ENCODE measurements at places on chromosomes 13 and 19. TPM values are rescaled to one million over a fixed set of nuclear protein-coding genes. Genes with fewer than 3 reads are reported as not detected.
A peak's percentile ranks its signal among the peaks of the same experiment; 100 is the strongest.

GRCh38 chr19:45528744-45529419 is 21.6 kb downstream of the VASP start:
- peak overlapping the region; percentile 50 for H3K4me3 ChIP-seq
- DNase-seq, result peak; percentile 51
- H3K4me1 ChIP-seq, result peaks cover 17% of the 10 kb centered on the region
- no peaks in the 10 kb centered on the region for H3K27me3 ChIP-seq
- H3K27ac ChIP-seq, result peak overlapping the region; percentile 70

DNA sequence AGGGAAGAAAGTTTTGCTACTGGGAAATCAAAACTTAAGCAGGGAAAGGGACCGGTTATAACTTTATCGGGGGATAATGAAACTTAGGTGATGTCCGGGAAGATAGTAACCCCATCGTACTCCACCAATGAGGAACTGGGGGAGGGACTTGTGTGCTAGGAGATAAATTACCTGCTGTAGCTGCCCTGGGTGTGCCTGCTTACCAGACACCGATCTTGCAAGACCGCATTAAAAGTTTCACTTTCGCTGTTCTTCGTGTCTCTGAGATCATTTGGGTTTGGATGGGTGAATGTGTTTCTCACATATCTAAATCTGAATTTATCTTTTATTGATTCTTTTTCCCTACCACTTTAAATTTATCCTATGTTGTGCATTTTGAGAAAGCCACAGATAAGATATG is 381.4 kb downstream of the SLITRK6 start:
- DNase-seq, result no peak
- H3K36me3 ChIP-seq, result no peaks in the 10 kb centered on the region
- H3K4me1 ChIP-seq, result no peaks in the 10 kb centered on the region
- no peak overlapping the region for H3K27ac ChIP-seq
- no peak overlapping the region for H3K4me3 ChIP-seq

DNA sequence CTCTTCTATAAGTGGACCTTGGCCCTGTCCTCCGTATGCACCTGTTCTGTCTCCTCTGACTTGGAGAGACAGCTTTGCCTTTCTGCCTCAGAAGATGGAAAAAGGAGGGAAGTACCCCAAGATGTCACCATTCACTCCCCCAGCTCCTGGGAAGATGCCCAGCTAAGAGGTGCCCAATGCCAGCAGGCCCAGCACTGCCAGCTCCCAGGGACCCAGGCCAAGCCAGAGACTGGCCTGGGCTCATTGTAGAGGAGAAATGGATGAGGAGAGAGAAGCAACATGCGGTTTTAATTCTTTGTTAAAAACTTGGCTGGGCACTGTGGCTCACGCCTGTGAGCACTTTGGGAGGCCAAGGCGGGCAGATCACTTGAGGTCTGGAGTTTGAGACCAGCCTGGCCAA is 111.5 kb upstream of the ZNF507 start:
- H3K4me1 ChIP-seq, result no peaks in the 10 kb centered on the region
- no peaks in the 10 kb centered on the region for H3K36me3 ChIP-seq
- no peak overlapping the region for H3K27ac ChIP-seq
- no peak overlapping the region for H3K4me3 ChIP-seq
- no peak for DNase-seq

GRCh38 chr19:35317464-35318043 is 11.4 kb upstream of the CD22 start:
- H3K27me3 ChIP-seq, result no peaks in the 10 kb centered on the region
- H3K4me3 ChIP-seq, result no peak overlapping the region
- H3K36me3 ChIP-seq, result peaks cover 14% of the 10 kb centered on the region
- H3K4me1 ChIP-seq, result peaks cover 38% of the 10 kb centered on the region
- peak overlapping the region; percentile 97 for H3K27ac ChIP-seq

GRCh38 chr19:41302624-41303351 is 7.2 kb upstream of the CCDC97 start:
- no peak for DNase-seq
- H3K4me1 ChIP-seq, result no peaks in the 10 kb centered on the region
- no peaks in the 10 kb centered on the region for H3K27me3 ChIP-seq
- H3K36me3 ChIP-seq, result peaks cover 97% of the 10 kb centered on the region
- no peak overlapping the region for H3K27ac ChIP-seq
- H3K4me3 ChIP-seq, result no peak overlapping the region

GRCh38 chr13:110479648-110480047 is 81.9 kb downstream of the RAB20 start:
- no peaks in the 10 kb centered on the region for H3K36me3 ChIP-seq
- H3K4me1 ChIP-seq, result no peaks in the 10 kb centered on the region
- H3K27ac ChIP-seq, result no peak overlapping the region
- DNase-seq, result no peak

GRCh38 chr13:106329941-106330340 is 205.5 kb downstream of the EFNB2 start:
- H3K27ac ChIP-seq, result no peak overlapping the region
- no peak overlapping the region for H3K4me3 ChIP-seq
- no peak for DNase-seq
- H3K27me3 ChIP-seq, result no peaks in the 10 kb centered on the region

- peak overlapping the region; percentile 81 for H3K27ac ChIP-seq
- DNase-seq, result peak; percentile 86
- H3K4me1 ChIP-seq, result peaks cover 26% of the 10 kb centered on the region
Measured at GRCh38 chr19:33064458-33064791, 263 bp downstream of the RHPN2 start.

GRCh38 chr13:76764429-76764828 is 121.8 kb downstream of the KCTD12 start:
- H3K27ac ChIP-seq, result no peak overlapping the region
- no peaks in the 10 kb centered on the region for H3K36me3 ChIP-seq
- no peaks in the 10 kb centered on the region for H3K4me1 ChIP-seq

DNA sequence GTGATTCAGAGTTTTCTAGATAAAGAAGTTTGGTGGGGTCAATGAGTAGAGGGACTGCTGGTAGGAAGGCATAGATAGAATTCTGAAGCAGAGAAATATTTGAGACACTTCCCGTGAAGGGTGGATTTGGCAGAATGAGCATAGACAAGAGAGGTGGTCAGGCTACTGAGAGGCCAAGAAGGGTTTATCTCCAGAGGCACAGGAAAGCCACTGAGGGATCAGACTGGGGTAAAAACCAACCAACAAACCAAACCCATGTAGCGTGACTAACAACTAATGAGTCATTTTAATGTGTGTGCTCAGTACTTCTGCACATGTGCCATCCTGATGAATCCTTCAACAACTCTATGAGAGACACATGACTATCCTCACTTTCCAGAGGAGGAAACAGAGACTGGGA is 60.0 kb upstream of the SERP2 start:
- peaks cover 37% of the 10 kb centered on the region for H3K4me1 ChIP-seq
- H3K4me3 ChIP-seq, result peak overlapping the region; percentile 23
- peak; percentile 6 for DNase-seq
- H3K36me3 ChIP-seq, result no peaks in the 10 kb centered on the region

DNA sequence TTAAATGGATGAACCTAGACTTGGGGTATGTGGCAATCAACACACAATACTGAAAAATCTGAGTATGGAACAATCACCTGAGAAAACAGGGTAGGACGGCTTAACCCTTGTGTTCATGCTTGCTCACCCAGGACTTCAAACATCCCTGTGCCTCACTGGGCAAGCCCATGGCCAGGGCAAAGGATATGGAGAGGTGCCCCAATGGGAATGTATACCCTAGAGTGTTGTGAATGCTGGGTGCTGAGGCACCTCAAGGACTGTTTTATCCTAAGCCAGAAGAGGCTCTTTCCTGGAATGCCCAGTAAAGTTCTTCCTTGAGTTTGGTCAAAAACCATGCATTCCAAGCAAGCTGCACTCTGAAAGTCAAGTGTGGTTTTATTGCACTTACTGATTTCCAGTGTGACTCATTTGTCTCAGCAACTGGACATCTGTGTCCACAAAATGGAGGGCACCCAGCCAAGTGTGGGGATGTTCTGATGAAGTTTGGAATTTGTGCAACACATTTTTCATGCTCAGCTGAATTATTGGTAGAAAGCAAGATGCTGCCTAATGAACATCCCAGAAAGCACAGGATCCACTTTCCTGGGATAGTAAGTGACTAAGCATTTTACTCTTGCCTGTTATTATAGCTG is 531.3 kb downstream of the RFC3 start:
- no peak overlapping the region for H3K27ac ChIP-seq
- no peaks in the 10 kb centered on the region for H3K27me3 ChIP-seq
- no peak overlapping the region for H3K4me3 ChIP-seq

DNA sequence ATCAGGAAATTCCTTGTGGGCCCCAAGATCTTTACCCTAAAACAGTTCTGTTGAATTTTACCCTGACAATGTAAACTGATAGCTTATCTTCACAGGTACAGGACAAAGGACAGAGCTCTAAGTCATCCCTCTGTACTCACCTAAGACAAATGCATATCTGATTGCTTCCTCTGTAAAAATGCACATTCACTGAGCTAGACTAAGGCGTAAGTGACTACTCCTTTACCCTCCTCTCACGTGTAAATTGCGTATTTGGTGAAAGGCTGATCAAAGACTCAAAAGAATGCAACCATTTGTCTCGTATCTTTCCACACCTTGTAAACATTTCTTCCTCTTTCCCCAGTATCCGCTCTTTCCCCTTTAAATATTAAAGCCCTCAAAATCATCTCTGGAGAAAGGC is 80.6 kb upstream of the LRCH1 start:
- peaks cover 9% of the 10 kb centered on the region for H3K27me3 ChIP-seq
- H3K4me3 ChIP-seq, result no peak overlapping the region
- no peak for DNase-seq
- no peaks in the 10 kb centered on the region for H3K4me1 ChIP-seq
- H3K27ac ChIP-seq, result no peak overlapping the region

DNA sequence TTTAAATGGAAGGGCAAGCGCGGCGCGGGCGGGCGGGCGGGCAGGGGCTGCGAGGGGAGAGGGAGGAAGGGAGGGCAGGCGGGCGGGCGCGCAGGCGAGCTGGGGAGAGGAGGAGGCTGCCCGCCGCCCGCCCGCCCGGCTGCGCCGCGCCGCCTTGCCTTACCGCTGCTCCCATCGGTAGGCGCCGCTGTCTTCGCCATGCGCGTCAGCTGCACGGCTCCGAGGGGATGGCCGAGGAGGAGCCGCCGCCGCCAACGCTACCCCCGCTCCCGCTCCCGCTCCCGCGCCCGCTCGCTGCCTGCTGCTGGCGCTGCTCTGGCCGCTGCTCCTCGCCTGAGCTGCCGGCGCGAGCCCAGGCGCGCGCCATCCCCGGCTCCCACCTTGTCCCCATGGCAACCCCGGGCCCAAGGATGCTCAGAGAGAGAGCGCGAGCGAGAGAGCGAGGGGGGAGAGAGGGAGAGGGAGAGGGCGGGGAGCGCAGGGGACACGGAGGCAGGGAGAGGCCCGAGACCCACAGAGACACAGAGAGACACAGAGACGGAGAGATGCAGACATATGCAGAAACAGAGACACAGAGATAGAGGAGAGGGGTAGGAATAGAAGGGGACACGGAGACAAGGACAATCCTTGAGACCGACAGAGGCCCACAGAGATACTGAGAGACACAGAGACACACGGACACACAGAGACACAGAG is 40.3 kb downstream of the DEDD2 start:
- H3K27ac ChIP-seq, result no peak overlapping the region

DNA sequence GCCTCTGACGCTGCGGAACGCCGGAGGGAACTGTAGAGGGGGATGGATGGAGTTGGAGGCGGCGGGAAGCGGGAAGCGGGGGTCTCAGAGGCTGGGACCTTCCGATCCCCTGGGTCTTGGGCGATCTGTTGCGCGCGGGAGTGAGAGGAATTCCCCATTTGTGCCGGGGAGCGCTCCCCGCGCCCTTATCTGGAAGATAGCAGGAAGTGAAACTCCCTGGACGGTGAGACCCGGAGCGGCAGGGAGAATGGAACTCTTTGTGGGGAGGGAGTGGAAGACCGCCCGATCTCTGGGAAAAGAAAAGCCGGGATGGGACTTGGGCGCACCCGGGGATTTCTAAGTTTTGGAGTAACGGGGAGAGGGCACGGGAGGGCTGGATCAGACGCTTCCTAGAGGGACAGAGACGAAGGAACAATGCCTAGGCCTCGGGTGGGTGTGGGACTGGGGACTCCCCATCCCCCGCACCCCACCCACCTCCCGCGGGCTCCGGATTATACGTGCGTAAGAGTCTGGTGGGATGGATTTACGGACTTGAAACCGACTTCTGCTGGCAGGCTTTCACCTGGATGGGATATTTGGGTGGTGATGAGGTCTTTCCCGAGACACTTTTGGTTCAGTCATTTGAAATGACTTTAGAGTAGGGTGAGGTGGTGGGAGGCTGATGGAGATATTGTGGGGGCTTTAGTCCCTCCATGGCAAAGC is 495 bp downstream of the LSR start:
- H3K4me1 ChIP-seq, result peaks cover 50% of the 10 kb centered on the region
- no peaks in the 10 kb centered on the region for H3K27me3 ChIP-seq
- peak overlapping the region; percentile 96 for H3K27ac ChIP-seq
- H3K36me3 ChIP-seq, result peaks cover 72% of the 10 kb centered on the region
- peak; percentile 34 for DNase-seq
- peak overlapping the region; percentile 100 for H3K4me3 ChIP-seq

- peaks cover 11% of the 10 kb centered on the region for H3K27me3 ChIP-seq
- H3K27ac ChIP-seq, result peak overlapping the region; percentile 73
- DNase-seq, result peak; percentile 99
- H3K36me3 ChIP-seq, result peaks cover 30% of the 10 kb centered on the region
Measured at GRCh38 chr19:47035127-47036096, 13.0 kb downstream of the TMEM160 start.

DNA sequence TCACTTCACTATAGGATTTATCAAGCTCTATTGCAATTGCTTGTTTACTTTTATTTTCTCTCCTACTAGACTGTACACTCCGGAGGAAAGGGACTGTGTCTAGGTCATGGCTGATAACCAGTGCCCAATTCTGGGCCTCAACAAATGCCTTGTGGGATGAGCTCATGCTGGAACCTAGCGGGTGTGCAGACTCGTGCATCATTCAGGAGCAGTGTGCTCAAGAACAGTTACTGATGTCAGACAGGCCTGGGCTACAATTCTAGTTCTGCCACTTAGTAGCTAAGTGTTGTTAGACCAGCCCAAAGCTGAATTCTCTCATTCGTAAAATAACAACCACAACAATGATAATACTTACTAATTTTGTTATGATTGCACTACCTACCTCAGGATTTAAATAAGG is 95.4 kb downstream of the CYSLTR2 start:
- H3K27ac ChIP-seq, result no peak overlapping the region
- no peaks in the 10 kb centered on the region for H3K27me3 ChIP-seq
- no peak for DNase-seq
- no peak overlapping the region for H3K4me3 ChIP-seq
- H3K36me3 ChIP-seq, result no peaks in the 10 kb centered on the region
- peaks cover 9% of the 10 kb centered on the region for H3K4me1 ChIP-seq

GRCh38 chr19:47272448-47273312 is 2.0 kb upstream of the INAFM1 start:
- H3K4me3 ChIP-seq, result peak overlapping the region; percentile 94
- H3K4me1 ChIP-seq, result peaks cover 13% of the 10 kb centered on the region
- H3K36me3 ChIP-seq, result peaks cover 68% of the 10 kb centered on the region

- H3K4me3 ChIP-seq, result no peak overlapping the region
- H3K36me3 ChIP-seq, result no peaks in the 10 kb centered on the region
- peaks cover 16% of the 10 kb centered on the region for H3K27me3 ChIP-seq
- no peaks in the 10 kb centered on the region for H3K4me1 ChIP-seq
- DNase-seq, result no peak
- no peak overlapping the region for H3K27ac ChIP-seq
Measured at GRCh38 chr13:93922063-93922855, 557.2 kb downstream of the DCT start.

Gene HTR2A
- total RNA-seq, result not detected

Gene SETDB2
- total RNA-seq, result 4.9 TPM

Gene SIGLEC8
- total RNA-seq, result not detected

Gene LYPD3
- total RNA-seq, result 6.6 TPM

Gene PEAK3
- not detected for total RNA-seq

Gene PIH1D1
- total RNA-seq, result 141 TPM
